ENCODE measurements at places on chromosomes 4 and X. TPM values are rescaled to one million over a fixed set of nuclear protein-coding genes. Genes with fewer than 3 reads are reported as not detected.

GRCh38 chrX:64394874-64395567 lies at the start of gene MTMR8:
Gene MTMR8 (minus strand): TSS chrX:64395452. CDS start chrX:64395363, 89 bp downstream.
- DNase-seq, result peak; percentile 84

DNA sequence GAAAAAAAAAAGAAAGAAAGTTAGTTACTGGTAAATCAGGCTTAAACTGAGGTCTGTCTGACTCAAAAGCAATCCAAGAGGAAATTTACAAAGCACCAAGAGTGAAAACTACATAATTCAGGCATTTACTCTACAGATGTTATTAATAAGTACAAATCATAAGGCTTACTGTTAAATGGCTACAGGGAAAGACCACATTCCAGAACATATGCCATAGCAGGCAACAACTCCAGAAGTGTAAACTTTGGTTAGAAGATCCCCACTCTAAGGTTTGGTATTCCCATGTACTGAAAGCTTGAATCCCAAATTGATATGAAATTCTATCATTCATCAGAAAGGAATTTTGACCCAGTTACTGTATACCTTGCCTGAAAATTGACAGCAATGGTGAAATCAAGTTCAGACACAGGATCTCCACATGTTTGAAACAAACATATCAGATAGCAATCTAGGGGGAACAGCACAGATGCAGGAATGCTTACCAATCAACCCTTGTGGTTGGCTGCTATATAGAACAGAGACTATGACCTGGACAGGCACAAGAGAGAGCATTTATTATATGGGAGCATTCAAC lies 6.6 kb downstream of the USP26 start:
- no peak for DNase-seq

GRCh38 chrX:135984791-135985156 lies 461 bp upstream of the SLC9A6 start:
- no peak for DNase-seq

DNA sequence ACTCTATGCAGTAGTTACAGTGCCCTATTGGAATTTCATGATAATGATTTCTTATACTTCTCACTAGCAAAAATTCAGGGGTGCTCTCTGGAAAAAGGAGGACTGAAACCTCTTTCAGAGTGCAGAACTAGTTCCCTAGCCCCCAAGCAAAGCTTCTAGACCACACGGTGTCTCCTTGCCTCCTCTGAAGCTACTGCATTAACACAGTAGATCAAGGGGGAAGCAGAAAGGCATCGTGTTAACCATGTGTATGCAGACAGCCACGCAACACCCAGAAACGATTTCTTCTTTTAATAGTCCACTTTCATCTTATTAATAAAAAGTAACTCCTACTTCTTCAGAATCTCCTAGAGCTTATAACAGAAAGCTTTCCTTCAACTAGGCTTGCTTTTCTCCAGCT lies 44.7 kb downstream of the MAML3 start:
- no peak for DNase-seq

GRCh38 chr4:165612936-165613335 lies 234.1 kb downstream of the CPE start:
- no peak for DNase-seq

- DNase-seq, result peak; percentile 54
Observed at GRCh38 chrX:120604361-120604782, 471 bp downstream of the MCTS1 start.

DNA sequence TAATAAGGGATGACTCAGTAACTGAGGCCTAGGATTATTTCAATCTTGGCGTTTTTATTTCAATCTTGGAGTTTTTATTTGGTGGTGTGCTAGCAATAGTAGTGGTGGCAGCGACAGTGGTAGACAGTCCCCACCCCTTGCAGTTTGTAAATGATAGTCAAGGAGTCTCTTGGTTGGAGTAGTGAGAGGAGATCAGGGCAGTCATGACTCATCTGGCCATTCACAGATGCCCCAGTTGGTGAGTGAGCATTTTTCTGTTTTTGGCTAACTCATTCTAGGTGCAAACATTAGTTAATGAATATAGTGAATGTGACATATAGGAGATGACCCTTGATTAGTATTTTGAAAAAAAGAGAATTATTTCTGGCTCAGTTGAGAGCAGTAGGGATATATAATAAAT lies 93.5 kb upstream of the ADAD1 start:
- no peak for DNase-seq

The TBX22 gene
- total RNA-seq, result not detected

The TDO2 gene
- total RNA-seq, result not detected

The DDIT4L gene
- total RNA-seq, result not detected

The PRRG3 gene
- not detected for total RNA-seq
